Activated naive CD8-positive, alpha-beta T cell treated with anti-CD3 and anti-CD28 coated beads, Interleukin-2, amount 10 ng/mL, durations not matched to agents 7 days and 5 days (primary cell): ENCODE measurements at places on chromosomes 1 and 21. TPM values are rescaled to one million over a fixed set of nuclear protein-coding genes. Genes with fewer than 3 reads are reported as not detected.

- no peak for DNase-seq
- peaks cover 1% of the 10 kb centered on the region for H3K36me3 ChIP-seq
- H3K27me3 ChIP-seq: no peaks in the 10 kb centered on the region
- H3K4me1 ChIP-seq: peaks cover 5% of the 10 kb centered on the region
- H3K4me3 ChIP-seq: no peak overlapping the region
Observed at GRCh38 chr1:243726806-243727502, 123.1 kb downstream of the AKT3 start.

GRCh38 chr1:162141281-162142054, 72.0 kb downstream of the NOS1AP start:
- no peak overlapping the region for H3K4me3 ChIP-seq
- DNase-seq: no peak
- H3K27me3 ChIP-seq: peaks cover 16% of the 10 kb centered on the region
- H3K36me3 ChIP-seq: no peaks in the 10 kb centered on the region
- H3K4me1 ChIP-seq: peaks cover 1% of the 10 kb centered on the region

DNA sequence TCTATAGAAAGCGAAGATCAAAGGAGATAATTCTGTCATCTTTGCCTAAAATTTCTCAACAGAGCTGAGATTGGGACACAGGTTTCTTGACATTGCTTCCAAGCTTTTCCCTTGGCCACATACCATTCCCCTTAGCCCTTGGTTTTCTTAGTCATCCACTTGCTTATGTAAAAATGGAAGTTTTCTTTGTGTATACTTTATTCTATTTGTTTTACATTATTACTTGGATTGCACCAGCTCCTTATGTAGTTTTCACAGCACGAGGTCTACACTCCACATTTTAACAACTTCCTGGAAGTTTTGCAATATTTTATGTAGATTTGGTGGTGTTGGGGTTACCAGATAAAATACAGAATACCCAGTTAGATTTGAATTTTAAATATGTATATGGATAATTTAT, 129.8 kb downstream of the PLA2G4A start:
- DNase-seq: no peak
- no peak overlapping the region for H3K4me3 ChIP-seq
- peaks cover 2% of the 10 kb centered on the region for H3K27me3 ChIP-seq
- H3K4me1 ChIP-seq: no peaks in the 10 kb centered on the region

DNA sequence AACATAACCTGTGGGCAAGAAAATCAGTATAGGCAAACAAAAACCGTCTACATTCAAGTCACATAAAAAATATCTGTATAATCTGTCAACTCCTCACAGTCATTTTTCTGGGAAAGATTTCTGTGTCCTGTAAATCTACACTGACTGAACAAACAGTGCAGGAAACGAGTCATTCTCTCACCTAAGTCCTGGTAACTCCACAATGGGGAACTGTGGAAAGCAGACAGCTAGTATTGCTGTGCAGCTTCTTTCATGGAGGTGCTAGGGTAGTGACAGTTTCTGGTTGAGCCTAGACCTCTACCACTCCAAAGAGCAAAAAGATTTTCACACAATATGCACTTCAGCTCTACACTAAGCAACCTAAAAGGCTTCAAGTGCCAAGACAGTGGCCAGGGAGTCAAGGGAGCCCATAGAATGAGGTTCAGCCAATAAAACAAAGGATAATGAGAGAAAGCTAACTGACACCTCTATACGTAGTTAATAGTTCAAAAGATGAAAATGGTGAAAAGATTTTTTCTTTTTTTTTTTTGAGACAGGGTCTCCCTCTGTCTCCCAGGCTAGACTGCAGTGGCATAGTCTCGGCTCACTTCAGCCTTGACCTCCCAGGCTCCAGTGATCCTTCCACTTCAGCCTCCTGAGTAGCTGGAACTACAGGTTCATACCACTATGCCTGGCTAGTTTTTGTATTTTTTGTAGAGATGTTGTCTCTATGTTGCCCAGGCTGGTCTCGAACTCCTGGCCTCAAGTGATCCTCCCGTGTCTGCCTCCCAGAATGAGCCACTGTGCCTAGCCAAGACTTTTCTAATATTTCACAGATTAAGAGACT, 5.5 kb downstream of the PTP4A2 start:
- peaks cover 47% of the 10 kb centered on the region for H3K36me3 ChIP-seq
- no peak for DNase-seq
- H3K4me3 ChIP-seq: peak overlapping the region; percentile 97
- peak overlapping the region; percentile 89 for H3K27ac ChIP-seq
- H3K27me3 ChIP-seq: no peaks in the 10 kb centered on the region

DNA sequence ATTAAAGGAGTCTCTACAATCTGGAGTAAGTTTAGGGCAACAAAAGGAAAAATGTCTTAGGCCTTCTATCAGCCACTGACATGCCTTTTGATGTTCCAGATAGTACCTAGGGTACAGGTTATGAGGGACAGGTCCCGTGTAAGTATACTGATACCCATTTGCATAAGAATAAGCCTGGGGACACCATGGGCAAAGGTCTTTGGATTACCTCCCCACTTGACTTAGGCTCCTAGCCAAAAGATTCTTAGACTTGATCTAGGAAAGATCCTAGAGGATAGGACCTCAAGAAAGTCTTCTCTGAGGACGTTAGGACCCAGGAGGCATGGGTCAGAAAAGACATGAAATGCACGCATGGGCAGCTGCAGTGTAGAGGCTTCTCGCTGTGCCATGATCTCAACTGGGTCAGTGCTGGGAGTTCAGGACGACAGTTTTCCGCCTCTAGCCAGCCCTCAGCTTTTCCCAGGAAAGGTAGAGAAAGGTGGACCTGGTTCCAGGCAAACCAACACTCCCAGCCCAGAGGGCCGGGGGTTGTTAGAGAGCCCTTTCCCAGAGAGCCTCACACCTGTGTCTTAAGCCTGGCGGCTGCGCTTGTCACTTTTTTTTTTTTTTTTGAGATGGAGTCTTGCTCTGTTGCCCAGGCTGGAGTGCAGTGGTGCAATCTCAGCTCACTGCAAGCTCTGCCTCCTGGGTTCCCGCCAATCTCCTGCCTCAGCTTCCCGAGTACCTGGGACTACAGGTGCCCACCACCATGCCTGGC, 26.6 kb downstream of the MSTO1 start:
- H3K4me1 ChIP-seq: peaks cover 14% of the 10 kb centered on the region
- peak overlapping the region; percentile 96 for H3K27ac ChIP-seq
- peak overlapping the region; percentile 94 for H3K4me3 ChIP-seq
- DNase-seq: peak; percentile 30
- H3K27me3 ChIP-seq: no peaks in the 10 kb centered on the region

DNA sequence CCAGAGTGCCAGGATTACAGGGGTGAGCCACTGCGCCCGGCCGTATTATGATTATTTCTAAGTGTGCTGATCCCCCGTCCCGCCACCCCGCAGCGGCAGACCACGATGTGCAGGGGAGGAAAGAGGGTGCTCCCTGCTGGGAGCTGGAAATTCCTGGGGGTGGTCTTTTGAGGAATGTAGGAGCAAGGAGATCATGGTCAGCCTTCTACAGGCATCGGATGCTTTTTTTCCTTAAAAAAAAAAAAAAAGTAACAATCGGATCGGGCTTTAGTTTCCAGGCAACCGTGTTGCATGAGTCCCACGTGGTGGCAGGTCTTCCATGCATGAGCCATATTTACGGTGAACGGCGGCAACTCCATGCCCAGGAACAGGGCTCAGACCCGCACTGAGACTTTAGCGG, 74.2 kb upstream of the COX20 start:
- no peak overlapping the region for H3K27ac ChIP-seq
- DNase-seq: no peak
- peaks cover 15% of the 10 kb centered on the region for H3K27me3 ChIP-seq
- no peak overlapping the region for H3K4me3 ChIP-seq
- H3K36me3 ChIP-seq: no peaks in the 10 kb centered on the region
- H3K4me1 ChIP-seq: no peaks in the 10 kb centered on the region

GRCh38 chr21:34844924-34845238, 176.1 kb downstream of the CLIC6 start:
- no peak overlapping the region for H3K27ac ChIP-seq
- H3K4me3 ChIP-seq: no peak overlapping the region
- H3K36me3 ChIP-seq: peaks cover 1% of the 10 kb centered on the region
- H3K4me1 ChIP-seq: peaks cover 23% of the 10 kb centered on the region

GRCh38 chr1:232562855-232563510, 67.0 kb downstream of the SIPA1L2 start:
- H3K36me3 ChIP-seq: no peaks in the 10 kb centered on the region
- peaks cover 2% of the 10 kb centered on the region for H3K27me3 ChIP-seq
- no peak overlapping the region for H3K4me3 ChIP-seq
- H3K27ac ChIP-seq: no peak overlapping the region

- no peak for DNase-seq
- H3K27ac ChIP-seq: no peak overlapping the region
- no peaks in the 10 kb centered on the region for H3K36me3 ChIP-seq
- no peak overlapping the region for H3K4me3 ChIP-seq
- H3K4me1 ChIP-seq: no peaks in the 10 kb centered on the region
Observed at GRCh38 chr1:36743286-36744005, 260.7 kb upstream of the CSF3R start.

DNA sequence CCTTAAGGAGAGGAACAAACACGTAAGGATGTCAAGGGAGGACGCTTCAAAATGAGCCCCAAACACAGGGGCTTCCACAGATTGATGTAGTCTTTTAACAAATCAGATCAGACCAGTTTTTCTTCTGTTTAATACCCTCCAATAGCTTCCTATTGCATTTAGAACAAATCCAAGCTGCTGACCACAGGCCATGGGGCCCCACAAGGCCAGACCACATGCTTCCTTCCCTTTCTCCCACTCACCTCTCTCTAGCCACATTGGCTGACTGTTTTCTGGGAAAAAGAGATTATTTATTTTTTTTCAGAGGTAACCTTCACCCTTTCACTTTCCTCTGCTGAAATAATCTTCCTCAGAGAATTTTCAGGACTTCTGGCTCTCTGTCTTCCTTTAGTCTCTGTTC, 380.6 kb downstream of the SIPA1L2 start:
- H3K36me3 ChIP-seq: no peaks in the 10 kb centered on the region
- no peak for DNase-seq
- no peak overlapping the region for H3K27ac ChIP-seq
- peaks cover 54% of the 10 kb centered on the region for H3K27me3 ChIP-seq
- peaks cover 8% of the 10 kb centered on the region for H3K4me1 ChIP-seq

DNA sequence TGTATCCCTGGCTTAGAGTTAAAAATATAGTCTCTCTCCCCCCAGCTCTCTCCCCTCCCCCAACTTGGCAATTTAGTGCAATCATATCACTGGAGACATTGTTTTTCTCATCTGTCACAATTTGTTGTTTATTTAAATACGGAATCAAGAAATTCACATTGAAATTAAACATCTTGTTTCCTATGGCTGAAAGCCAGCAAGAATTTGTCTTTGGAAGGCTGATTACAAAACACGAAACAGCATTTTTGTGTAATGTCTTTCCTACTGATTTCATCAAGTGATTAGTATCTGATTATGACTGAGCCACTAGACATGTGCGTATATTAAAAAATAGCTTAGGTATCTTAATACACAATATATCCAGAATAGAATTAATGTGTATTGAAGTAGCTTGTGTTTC, 119.7 kb downstream of the LYPLAL1 start:
- H3K27me3 ChIP-seq: no peaks in the 10 kb centered on the region
- H3K36me3 ChIP-seq: no peaks in the 10 kb centered on the region
- H3K4me1 ChIP-seq: no peaks in the 10 kb centered on the region
- no peak overlapping the region for H3K4me3 ChIP-seq

GRCh38 chr1:213163278-213163711, 112.3 kb downstream of the RPS6KC1 start:
- peaks cover 5% of the 10 kb centered on the region for H3K36me3 ChIP-seq
- H3K4me1 ChIP-seq: no peaks in the 10 kb centered on the region
- H3K27me3 ChIP-seq: no peaks in the 10 kb centered on the region
- no peak for DNase-seq

The RGS1 gene
- total RNA-seq: 15.3 TPM

The ST7L gene
- 16.5 TPM for total RNA-seq

The HEYL gene
- not detected for total RNA-seq

The PEX10 gene
- 9.6 TPM for total RNA-seq

The MEAF6 gene
- total RNA-seq: 80.6 TPM

The ANGPTL3 gene
- total RNA-seq: not detected

The PROK1 gene
- not detected for total RNA-seq

The CYP4A11 gene
- total RNA-seq: not detected
